Stimulated activated CD4-positive, alpha-beta T cell treated with anti-CD3 and anti-CD28 coated beads, Interleukin-2, amount 100 ng/mL, for 48 hours (primary cell): ENCODE measurements at places on chromosomes 11 and 22.

- DNase-seq: no peak
Observed at GRCh38 chr22:46001046-46001425, 24.1 kb upstream of the WNT7B start.

DNA sequence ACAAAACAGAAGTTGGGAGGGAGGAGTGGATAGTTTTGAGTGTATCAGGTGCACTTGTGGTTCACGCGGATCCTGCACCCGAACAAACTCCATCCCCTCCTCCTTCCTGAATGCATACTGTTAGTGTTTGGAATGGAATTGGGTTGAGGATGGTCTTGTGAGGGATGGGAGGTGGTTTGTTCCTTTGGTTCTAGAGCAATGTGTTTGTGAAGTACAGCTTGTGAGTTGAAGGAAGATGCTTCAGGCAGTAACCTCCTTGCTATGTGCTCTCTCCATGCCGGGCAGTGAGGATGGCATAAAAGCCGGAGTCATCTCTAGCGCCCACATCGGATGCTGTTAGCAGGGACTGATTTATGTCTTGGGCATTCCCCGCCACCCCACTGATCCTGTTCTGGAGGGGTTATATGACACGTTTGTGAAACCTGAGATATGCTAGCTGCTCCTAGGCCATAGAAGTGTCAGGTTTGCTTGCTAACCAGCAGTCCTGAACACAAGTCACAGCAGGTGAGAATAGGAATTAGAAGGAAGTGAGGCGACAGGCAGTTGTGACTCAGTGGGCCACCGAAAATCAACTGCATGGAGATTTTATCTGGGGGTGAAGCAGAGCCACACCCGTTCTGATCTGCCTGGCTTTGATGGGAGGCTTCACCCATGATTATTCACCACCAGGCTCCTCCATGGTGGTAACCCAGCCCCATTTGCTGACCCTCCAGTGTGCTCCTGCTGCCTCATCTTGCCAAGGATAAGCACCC is 2.2 kb downstream of the BCR start:
- DNase-seq: peak; percentile 58

- DNase-seq: peak; percentile 69
Observed at GRCh38 chr11:61587951-61588727, 7.3 kb upstream of the SYT7 start.

DNA sequence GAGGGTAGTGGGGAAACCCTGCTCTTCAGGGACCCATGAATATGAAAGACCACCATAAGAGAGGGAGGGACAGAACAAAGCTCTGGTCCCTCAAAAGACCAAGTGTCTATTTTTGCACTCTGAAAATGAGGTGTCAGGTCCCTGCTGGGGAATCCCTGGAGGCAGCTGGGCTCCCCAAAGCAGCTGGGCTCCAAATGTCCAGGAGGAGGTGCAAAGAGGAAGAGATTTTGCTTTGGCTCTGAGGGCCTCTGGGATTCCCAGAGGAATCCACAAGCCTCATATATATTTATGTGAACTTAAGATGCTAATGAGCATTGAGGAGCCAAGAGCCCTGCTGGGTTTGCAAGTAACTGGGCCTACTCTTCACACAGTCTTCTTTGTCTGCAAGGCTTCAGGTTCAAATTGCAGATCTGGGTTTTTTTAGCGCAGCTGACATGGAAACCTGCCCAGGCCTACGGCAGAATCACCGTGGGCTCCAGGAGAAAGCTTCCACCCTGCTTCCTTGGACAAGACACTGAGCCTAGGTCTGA is 26.0 kb downstream of the CLMP start:
- no peak for DNase-seq

GRCh38 chr11:34037016-34037415 is 14.5 kb upstream of the CAPRIN1 start:
- DNase-seq: no peak

DNA sequence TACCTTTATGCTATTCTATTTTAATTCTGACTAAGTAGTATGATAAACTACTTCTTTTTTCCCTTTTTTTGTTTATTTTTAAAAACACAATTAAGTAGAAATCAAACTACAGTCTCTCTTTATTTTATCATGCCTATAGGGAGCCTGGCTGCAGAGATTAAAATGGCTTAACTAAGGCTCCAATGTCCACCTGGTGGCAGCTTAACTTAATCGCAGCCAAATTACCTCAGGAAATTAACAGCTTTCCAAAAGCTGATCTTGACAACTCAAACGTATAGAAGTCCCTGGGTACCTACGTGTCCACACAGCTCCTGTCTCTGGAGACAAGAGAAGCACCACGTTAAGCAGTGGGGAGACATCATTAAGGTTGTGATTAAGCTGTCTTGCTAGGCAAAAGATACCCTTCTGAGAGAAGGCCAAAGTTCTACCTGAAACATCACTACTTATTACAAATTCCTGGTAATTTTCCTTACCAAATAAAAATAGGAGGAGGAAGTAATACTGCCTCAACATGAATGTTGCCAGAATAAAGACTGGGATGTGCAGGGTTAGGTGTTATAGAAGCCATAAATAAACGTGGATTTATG is 63.2 kb upstream of the SNX19 start:
- DNase-seq: no peak

- DNase-seq: no peak
Observed at GRCh38 chr22:28903729-28904128, 20.4 kb downstream of the ZNRF3 start.

- DNase-seq: no peak
Observed at GRCh38 chr22:42417645-42418305, 14.4 kb downstream of the NFAM1 start.

GRCh38 chr11:70844387-70844786 is 408.0 kb downstream of the SHANK2 start:
- DNase-seq: no peak
